ENCODE measurements at places on chromosomes 5 and 9.

- DNase-seq: no peak
Observed at GRCh38 chr5:159763562-159763961, 152.7 kb upstream of the ADRA1B start.

DNA sequence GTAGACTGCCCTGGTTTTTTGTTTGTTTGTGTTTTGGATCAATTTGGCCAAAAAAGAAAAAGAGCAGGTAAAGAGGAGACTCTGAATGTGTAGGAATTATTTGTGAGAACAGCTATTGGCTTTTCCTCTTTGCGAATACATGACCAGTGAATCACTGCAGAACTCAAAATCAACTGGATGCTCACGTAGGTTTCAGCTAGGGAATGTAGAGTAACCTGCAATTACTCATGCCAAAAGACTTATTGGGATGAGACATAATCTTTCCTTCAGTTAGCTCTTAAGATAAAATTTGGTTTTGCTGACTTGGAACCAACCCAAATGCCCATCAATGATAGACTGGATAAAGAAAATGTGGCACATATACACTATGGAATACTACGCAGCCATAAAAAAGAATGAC is 348.0 kb downstream of the NPR3 start:
- DNase-seq: no peak

DNA sequence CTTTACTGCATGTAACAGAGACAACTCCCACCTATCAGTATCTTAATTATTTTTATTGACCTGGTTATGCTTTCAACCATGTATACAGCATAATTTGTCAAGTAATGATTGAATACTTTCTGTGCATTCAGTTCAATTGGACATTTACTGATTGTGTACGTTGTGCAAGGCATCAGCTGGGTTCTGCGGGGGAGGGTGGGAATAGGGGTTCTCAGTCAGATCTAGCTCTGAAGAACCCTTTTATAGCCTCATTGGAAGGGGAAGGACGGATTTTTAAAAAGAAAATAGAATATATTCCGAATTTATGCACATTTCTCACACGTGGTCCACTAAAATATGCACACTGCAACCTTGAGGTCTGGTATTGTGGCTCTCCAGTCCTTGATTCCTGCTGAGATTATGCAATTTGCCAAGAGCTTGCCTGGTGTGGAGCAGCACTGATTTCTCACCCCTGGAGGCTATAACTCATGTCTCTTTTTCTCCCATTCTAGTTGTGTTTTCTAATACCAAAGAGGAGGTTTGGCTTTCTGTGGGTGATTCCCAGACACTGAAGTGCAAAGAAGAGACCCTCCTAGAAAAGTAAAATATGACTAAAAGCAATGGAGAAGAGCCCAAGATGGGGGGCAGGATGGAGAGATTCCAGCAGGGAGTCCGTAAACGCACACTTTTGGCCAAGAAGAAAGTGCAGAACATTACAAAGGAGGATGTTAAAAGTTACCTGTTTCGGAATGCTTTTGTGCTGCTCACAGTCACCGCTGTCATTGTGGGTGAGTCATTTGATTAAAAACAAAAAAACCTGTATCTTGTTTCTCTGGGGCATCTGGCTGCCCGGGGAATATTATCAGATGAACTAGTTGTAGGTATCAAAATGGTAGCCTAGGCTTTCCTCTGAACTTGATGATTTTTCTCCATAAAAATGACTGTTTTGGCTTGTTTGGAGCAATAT is 1.7 kb downstream of the SLC1A3 start:
- DNase-seq: no peak

DNA sequence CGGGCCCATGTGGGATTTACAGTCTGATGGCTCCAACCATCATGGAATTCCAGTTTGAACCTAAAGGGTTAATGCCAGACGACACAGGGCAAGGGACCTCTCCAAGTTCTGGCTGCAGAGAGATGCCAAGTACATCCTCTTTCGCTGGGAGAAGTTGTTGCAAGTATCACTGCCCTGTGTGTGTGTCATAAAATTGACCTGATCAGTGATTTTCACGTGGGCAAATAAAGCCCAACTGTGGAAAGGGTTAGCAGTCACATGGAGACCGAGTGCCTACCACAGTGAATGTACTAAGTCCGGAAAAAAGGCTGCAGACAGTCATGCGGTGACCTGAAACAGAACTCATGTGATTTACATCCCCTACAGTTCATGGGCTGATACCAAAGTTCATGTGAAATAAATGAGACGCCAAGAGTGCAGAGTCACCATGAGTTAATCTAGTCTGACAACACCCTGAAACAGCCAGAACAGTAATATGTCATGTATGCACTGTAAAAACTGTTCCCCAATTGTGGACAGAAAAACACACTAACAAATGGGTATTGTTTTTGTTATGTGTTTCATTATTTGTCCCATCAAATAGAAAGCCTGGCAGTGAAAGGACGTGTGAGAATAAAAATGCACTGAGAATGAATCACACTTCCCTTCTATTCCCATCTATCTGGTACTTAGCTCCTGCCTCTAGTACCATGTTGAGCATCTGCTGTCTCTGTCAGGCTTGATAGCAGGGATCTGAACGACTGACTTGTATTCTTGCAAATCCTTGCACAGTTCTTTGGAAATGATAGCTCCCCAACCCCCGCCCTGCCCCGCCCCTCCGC is 115.7 kb downstream of the SUSD1 start:
- DNase-seq: no peak

- DNase-seq: no peak
Observed at GRCh38 chr5:90632791-90633190, 74.2 kb downstream of the ADGRV1 start.

DNA sequence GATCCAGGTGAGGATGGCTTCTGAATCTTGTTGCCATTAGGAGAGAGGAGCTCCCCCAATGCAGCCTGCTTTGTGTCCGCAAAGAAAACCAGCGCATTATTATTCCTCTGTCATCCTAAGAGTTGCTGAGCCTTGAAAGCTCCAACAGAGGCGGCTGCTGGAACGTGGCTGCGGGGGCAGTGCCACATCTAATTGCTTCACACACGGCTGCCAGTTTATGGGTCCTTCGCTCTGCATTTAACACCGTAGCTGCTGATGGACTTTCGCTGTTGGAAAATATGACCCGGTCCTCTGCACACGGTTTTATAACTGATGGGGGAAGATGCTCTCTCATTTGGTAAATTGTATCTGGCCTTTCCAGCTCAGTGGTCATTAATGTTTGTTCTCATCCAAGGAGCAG is 38.0 kb downstream of the ZNF622 start:
- no peak for DNase-seq

DNA sequence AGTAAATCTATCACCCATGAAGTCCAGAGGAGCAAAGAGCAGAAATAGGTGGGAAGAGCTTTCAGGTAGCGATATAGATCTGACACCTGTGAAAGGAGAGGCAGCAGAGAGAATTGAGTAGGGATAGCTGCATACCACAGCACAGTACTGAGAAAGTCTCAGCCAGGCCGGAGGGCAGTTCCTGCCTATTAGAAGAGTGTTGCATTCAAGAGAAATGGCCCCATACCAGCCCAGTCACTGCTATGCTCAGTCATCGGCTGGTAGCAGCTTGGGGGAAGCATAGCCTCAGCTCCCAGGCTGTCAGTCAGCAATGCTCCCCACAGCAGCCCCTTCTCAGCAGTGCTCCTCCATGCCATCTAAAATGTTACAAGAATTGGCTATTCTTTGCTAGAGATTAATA is 285.1 kb upstream of the CDH6 start:
- DNase-seq: no peak

- no peak for DNase-seq
Observed at GRCh38 chr5:138504799-138505198, 38.2 kb downstream of the ETF1 start.

DNA sequence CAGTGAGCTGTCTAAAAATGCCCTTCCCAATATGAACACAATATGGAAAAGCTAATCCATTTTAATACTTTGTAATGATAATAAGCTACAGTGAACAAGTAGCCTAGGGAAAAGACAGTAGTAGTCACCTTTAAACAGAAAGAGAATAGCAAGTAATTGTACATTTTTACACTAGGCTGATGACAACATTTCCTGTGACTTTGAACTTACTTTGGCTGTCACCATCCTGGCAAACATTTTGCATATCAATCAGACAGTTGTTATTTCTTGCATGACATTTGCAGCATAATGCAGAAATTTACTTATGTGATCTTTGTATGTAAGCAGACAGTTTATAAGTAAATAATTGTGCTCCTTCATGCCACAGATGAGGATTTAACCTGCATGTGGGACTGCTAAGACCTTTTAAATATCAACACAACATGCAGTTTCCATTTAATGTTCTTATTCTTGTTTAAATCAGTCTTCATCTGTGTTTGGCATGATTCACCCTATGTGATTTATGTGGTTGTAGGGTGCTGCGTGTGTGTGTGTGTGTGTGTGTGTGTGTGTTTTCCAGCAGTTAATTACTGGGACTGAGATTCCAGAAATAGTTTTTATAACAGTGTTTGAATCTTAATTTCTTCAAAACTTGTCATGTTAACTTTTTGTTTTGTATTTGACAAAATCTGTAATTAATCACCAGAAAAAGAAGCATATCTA is 997.1 kb upstream of the ARRDC3 start:
- DNase-seq: no peak

GRCh38 chr9:19022206-19022605 is 10.8 kb downstream of the SAXO1 start:
- DNase-seq: no peak

DNA sequence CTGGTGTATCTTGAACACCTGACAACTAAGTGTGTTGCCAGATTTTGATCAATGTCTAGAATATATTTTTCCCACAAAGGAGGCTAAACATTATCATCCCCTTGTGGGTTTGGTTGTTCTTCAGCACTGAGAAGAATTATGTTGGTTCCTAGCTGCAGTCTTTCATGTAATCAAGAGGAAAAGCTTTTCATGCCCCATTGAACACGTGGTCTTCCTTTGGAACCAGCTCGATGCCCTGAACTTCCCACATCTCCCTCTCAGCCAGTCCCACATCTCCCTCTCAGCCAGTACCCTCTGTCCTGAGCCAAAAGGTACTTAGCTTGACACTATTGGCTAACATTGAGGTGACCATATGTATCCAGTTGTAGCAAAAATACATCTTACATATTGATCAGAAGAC is 36.7 kb upstream of the ZSWIM6 start:
- DNase-seq: no peak

DNA sequence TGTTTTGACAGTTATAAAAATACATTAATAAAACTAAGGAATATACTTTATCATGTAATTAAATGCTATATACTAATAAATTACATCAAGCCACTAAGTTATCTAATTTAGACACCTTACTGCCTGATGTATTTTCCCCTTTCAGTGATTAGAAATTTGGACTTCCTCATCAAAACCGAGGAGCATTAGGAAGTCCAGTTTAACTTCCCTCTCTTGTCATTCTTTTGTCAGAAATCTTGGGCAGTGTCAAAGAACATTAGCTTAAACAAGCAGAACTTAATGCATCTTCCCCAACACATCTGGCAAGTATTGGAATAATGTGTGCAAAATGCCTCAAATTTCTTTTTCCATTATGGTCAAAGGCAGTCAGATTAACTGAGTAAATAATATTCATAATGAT is 81.6 kb downstream of the PLPP1 start:
- no peak for DNase-seq

DNA sequence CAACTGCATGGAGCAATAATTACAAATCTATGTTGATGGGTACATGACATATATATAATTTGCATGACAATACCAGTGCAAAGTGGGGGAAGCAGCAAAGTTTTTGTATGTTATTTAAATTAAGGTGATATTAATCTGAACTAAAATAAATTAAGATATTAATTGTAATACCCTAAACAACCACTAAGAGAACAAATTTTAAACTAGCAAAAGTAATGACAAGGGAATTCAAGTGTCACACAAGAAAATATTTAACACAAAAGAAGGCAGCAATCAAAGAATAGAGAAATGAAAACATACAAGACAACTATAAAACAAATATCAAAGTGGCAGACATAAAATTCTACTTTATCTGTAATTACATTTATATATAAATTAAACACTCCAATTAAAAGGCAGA is 2003.4 kb downstream of the MAT2B start:
- DNase-seq: no peak

DNA sequence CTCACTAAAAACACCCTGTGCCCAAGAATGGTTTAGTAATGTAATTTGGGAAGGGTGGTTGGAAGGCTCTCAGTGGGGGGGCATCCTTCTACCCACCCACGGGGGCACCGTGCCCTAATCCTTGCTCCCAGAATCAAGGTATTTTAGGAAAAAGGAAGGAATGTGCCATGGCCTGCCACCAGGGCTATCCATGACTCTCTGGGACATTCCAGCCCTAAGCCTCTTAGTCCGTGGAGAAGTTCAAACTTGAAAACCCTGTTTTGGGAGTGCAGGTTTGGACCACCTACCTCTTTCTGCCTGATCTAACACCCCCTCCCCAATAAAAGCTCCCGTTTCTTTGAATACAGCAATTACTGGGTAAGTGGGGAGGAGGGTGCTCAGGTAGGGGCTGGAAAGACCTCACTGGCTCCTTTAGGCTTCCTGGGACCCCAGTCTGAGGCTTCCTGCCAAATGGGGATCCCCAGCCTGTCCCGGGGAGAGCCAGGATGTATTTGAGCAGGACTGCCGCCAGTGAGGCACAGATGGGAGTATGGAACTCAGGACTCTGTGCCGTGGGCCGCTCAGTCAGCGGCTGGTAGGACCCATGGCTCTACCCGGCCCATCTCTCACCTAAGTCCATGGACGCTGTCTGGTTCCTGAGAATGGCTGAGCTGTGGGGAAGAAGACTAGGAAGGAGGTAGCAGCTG is 3.6 kb upstream of the PITX1 start:
- DNase-seq: no peak

GRCh38 chr5:66796305-66797292 is 200.4 kb downstream of the MAST4 start:
- no peak for DNase-seq

DNA sequence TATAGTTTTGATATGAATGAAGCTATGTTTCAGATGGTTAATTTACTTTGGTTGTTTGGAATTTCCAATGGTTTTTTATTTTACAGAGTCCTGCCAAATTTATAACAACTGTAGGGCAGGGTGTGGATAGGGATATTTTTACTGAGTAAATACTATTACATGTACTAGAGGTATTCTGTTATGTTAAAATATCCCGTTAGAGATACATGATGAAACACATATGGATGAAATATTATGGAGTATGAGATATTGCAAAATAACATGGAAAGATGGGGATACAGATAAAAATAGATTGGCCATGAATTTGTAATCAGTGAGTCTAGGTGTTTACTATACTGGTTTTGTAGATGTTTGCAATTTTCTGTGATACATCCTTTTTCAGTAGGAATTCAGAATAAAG is 76.7 kb downstream of the RAB24 start:
- DNase-seq: no peak

GRCh38 chr5:10065428-10066000 is 184.2 kb downstream of the ATPSCKMT start:
- no peak for DNase-seq

- no peak for DNase-seq
Observed at GRCh38 chr5:3201941-3202340, 393.7 kb upstream of the IRX1 start.

- no peak for DNase-seq
Observed at GRCh38 chr9:98329904-98330303, 74.5 kb upstream of the TBC1D2 start.
